ENCODE measurements at places on chromosomes 3 and 15.

GRCh38 chr15:101162701-101163483 is 89.0 kb downstream of the CHSY1 start:
- no peak for DNase-seq

GRCh38 chr15:51327081-51327480 is 11.3 kb downstream of the CYP19A1 start:
- no peak for DNase-seq

DNA sequence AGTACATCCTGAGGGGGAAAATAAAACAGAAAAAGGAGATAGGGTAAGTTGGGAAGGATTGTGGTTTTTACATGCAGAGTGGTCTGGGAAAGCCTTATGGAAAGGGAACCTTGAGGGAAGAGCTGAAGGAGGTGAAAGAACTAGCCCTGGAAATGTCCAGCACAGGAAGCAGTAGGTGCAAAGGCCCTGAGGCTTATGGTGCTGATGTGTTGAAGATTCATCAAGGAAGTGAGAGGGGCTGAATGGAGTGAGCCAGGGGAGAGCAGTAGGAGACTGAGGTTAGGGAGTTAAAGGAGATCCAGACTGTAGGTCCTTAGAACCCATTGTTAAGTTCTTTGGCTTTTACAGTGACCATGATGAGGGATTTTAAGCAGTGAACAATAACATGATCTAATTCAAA is 33.0 kb downstream of the ATP1B3 start:
- DNase-seq: no peak

- no peak for DNase-seq
These were observed 890.5 kb downstream of the TUSC7 start for GRCh38 chr3:117600112-117600511.

DNA sequence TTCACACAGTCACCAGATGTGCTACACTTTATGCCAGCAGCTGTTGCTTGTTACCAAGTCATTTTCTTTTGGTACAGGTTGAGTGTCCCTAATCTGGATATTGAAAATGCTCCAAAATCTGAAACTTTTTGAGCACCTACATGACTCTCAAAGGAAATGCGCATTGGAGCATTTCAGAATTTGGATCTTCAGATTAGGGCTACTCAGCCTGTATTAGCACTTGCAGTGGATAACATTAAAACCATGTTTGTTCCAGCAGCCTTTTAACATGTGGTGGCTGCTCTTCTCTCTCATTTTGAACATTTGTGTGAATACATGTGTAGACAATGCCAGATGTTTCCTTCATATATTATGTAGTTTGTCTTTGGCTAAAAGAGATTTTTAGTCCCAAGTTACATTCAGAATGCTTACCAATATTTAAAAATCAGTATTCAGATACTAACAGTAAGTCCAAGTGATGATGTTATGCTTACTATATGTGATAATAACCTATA is 230.9 kb upstream of the UBE2E1 start:
- DNase-seq: no peak

GRCh38 chr15:77720655-77721054 is 87.9 kb upstream of the LINGO1 start:
- no peak for DNase-seq

DNA sequence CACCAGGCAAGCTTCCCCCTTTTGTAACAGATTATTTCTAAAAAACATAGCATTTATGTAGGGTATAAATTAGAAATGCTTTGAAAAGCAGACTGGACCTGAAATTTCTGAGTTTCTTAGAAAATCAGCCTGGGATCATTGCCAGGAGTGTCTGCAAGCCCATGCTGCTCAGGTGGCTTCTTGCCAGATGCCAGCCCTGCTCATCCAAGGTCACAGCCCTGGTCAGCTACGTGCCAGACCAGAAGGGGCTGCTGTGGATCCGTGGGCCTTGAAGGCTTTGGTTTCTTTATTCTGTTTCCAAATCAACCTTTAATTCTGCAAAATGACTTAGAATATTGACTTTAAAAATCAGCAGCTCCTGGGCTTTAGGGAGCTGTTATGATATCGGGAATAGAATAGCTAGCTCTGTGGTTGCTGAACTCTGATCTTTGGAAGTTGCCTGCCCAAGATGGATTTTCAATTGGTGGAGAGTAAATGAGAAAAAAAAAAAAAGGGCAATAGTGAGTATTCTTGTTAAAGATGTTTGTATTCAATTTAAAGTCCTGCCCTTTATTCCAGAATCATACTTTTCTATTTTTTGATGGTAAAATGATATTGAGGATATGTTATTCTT is 370.1 kb upstream of the ONECUT1 start:
- DNase-seq: no peak

Measured in CD8-positive, alpha-beta memory T cell (primary cell).